SW480 (cell line): ENCODE measurements at places on chromosomes 7 and 10.

DNA sequence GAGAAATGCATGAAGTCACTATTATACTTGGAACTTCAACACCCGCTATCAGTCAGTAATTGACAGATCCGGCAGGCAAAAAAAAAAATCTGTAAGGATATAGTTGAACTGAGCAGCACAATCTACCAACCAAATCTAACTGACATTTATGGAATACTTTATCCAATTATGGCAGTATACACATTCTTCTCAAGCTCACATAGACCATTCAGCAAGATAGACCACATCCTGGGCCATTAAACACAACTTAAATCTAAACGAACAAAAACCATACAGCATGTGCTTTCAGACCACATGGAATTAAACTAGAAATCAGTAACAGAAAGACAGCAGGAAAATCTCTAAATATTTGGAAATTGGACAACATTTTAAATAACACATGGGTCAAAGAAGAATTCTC is 112.7 kb downstream of the MPP7 start:
- no peak for DNase-seq

DNA sequence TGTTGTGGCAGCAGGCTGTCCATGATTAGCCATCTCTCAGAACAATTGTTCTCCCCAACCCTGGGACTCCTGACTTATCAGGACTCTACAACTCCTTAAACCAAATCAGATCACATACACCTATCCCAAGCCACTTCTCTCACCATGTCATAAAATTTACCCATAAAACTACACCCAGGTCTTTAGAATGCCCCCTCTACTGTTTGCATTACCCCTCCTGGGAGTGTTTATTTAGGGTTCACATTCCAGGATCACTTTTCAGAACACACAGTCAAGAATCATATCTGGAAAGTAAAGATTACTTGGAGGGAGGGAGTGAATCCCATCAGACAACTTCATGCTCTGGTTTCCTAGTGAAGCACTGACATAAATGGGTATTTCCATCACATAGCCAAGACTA is 7.1 kb downstream of the ASAH2 start:
- no peak for DNase-seq

GRCh38 chr7:151896086-151896485 is 19.2 kb upstream of the PRKAG2 start:
- DNase-seq: no peak

DNA sequence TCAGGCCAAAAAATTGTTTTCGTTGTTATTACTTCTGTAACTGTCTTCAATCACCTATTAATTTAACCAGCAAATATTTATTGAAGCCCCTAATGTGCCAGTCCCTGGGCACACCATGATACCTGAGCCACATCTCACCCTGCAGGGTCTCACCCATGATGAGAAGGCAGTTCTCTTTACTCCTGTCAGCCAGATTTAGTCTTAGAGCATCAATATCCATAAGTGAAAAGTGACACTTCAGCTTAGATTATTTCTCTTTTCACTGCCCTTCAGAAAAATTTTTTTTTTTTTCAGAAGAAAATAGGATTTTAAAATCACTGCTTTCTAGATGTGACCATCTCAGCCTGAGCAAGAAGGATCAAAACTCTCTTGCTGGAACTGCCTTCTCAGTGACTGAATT is 258.6 kb upstream of the NFE2L3 start:
- DNase-seq: no peak

DNA sequence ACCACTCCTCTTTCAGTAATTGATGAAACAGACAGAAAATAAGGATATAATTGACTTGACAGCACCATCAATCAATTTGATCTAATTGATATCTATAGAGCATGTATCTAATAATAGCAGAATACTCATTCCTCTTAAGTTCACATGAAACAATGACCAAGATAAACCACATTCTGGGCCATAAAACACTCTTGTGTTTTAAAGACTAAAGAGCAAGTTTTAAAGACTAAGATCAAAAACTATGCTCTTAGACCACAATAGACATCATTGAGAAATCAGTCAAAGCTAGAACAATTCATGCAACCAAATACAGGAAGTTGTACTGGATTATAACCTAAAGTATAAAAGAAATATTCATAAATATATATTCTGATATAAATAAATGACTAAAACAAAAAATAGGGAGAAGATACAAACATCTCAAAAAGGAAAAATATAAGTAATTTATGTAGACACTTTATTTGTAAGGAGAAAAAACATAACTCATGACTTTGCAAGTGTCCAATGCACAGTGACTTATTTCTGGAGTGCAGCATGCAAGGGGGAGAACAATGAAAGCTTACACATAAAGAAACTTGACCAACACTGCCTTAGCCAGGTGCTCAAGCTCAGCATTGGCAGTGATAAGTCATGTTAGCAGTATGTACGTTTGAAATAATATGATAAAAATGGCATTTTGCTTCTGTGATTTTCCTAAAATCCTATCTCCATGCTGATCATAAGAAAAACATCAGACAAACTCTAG is 312.7 kb upstream of the IGFBP3 start:
- no peak for DNase-seq

- DNase-seq: peak; percentile 81
Measured at GRCh38 chr10:63236113-63236935, 103.2 kb downstream of the NRBF2 start.

- DNase-seq: no peak
Measured at GRCh38 chr7:108697254-108697653, 127.6 kb downstream of the DNAJB9 start.

GRCh38 chr7:140604760-140605159 is 35.9 kb downstream of the DENND2A start:
- DNase-seq: no peak

DNA sequence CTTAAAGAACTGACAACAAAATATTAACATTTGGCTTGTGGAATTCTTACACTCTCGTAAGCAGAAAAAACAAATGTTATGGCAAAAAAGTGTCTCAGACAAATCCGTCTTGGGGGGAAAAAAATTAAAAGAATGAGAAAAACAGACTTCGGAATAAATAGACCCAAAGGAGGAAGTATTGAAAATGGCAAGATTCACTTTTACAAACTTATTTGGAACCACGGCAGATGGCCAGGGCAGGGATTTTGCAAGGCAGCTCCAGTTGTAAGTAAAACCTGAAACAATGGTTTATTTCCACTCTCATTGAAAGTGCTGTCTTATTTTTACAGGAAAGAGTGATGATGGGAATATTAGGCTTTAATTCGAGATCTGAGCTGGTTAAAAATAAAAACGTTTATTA is 1.5 kb upstream of the ZNF438 start:
- DNase-seq: no peak

- DNase-seq: no peak
Measured at GRCh38 chr7:44969701-44970522, 8.9 kb downstream of the MYO1G start.

- DNase-seq: no peak
Measured at GRCh38 chr7:17132726-17133125, 165.7 kb upstream of the AHR start.

DNA sequence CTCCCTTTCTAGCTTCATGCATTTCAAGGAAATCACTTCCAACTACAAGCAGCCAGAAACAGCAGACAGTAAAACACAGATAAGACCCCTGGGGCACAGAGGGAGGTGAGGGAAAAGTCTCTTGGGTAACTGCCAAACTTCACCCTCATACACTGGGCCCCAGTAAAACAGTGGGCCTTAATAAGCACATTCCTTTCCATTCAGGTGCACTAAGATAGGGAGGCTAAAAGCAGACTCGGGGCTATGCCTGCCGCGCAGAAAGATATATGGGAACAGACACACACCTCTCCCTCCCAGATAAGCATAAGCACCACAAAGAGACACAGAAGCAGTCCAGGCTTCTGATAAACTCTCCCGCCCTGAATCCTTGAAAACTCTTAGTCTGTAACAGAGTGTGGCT is 117.0 kb downstream of the TYW1B start:
- no peak for DNase-seq

DNA sequence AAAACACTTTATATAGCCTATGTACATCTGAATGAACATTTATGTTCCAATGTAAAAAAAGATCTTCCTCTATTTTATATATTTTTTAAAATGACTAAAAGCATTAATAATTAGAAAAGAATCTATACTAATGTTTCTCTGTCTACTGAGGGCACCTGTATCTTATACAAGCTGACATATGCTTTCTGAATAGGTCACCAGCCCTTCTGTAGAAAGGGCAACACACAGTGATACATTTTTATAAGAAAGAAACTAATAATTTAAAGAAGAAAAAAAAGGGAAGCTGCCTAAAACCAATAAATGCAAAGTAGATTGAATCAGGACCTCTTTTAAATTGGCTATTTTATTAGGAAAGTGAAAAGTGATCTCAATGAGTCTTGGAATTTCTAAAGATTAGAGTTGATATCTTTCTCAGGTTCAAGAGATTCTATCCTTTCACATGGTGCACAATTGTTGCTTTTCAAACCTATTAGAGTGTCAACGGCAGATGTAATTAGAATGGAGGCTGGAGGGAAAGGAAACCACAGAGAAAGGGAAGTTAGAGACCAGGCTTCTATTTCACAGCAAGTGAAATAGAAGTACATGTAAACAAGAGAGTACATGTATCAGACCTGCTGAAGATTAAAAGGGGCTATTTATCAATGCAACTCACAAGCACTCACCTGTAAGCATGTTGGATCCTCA is 6.3 kb downstream of the MTPN start:
- no peak for DNase-seq

DNA sequence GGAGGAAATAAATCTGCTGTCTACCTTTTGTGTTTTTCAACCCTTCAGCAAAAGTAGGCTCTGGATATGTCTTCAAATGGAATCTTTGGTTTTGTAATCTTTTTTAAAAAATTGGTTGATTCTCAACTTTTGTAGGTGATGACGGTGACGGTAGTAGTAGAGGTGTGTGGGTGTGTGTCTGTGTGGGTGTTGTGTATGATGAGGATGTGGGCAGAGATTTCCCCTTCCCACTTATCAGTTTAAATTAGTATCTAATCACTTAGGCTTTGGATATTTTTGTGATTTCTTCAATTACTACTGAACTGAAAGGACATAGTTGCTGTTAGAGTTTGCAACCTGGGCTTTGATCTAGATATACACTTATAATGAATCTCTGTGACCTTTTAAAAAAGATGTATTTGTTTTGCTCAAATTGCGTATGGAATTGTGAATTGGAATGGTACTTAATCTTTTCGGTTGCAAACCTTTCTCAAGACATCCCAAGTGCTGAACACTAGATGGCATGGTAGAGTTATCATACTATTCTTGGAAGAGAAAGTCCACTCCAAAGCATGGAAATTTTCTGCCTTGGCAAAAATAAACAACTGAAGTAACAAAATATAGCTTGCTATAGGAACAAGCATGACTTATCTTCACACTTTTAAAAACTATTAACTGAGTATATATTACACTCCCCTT is 51.9 kb upstream of the A1CF start:
- DNase-seq: peak; percentile 35

- DNase-seq: no peak
Measured at GRCh38 chr7:98286701-98287485, 5.4 kb downstream of the BRI3 start.

- no peak for DNase-seq
Measured at GRCh38 chr10:13106387-13107045, 6.6 kb downstream of the OPTN start.

DNA sequence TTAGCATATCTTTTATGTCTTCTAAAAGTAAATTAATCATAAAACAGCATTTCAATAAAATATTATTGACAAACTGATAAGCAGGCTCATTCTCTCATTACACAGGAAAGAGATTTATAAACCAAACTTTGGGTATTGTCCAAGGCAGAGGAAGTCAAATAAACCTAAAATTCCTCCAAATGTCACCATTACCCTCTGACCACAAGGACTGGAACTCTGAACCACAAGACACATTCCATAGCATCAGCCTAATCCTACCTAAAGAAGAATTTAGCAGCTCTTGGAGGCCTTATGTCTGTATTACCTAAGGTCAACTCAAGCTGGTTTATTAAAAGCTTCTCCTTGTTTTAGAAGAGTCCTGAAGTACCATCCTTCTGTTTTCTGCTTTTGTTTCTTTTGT is 82.4 kb upstream of the SLC13A1 start:
- no peak for DNase-seq

- peak; percentile 3 for DNase-seq
Measured at GRCh38 chr7:141920281-141920680, 4.1 kb downstream of the OR9A4 start.

DNA sequence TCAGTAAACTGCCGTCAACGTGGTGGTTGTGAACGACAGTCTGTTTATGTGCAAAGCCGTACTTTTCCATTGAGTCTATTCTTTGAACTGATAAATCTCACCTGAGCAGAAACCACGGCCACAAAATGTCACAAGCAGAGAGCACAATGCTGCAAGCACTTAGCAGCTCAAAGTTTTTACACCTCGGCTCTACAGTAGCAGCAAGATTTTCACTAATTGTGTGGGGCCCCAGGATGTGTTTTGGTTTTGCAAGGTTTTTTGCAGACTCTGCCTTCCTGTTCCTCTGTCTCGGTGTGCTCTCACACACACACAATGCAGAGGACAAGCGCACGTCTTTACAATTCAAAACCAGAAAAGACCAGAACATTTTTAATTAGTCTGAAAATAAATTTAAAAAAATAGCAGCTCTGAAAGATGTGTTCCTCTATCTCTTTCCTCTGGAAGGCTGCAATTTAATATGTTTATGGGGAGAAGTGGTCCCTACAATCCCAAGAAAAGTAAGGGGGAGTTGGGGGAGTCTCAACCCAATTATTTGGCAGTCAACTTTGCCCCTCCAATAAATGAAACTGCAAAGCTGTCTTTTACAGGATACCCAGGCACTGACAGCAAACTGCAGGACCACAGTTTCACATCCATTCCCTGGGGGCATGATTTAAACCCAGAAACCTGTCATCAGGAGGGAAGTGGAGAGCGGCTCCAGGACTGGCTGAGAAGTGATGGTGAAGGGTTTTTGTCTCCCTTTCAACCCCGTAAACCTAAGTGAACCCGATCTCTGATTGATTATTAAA is 73.8 kb upstream of the SFMBT2 start:
- DNase-seq: no peak

GRCh38 chr10:52216852-52217251 is 97.2 kb upstream of the DKK1 start:
- DNase-seq: peak; percentile 62

DNA sequence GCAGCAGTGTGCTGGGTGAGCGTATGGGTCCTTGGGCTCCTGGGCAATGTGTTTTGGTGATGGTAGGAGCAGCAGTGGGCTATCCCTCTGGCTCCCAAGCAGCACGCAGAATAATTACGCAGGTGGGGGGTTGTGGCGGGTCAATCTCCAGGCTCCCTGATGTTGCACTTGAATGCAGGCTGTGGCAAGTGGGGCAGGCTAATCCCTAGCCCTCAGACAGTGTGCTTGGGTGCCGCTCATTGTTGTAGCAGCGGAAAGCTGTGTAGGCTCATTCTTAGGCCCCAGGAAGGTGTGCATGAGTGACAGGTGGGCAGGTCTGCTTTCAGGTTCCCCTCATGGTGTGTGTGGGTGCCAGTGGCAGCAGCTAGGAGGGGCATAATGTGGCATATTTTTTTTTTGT is 44.1 kb downstream of the LOXL4 start:
- DNase-seq: no peak

GRCh38 chr10:42755028-42755451 is 27.6 kb upstream of the BMS1 start:
- no peak for DNase-seq
